ENCODE measurements at places on chromosomes 5 and 9.

GRCh38 chr5:2876183-2876582 lies 124.7 kb upstream of the IRX2 start:
- DNase-seq = no peak

DNA sequence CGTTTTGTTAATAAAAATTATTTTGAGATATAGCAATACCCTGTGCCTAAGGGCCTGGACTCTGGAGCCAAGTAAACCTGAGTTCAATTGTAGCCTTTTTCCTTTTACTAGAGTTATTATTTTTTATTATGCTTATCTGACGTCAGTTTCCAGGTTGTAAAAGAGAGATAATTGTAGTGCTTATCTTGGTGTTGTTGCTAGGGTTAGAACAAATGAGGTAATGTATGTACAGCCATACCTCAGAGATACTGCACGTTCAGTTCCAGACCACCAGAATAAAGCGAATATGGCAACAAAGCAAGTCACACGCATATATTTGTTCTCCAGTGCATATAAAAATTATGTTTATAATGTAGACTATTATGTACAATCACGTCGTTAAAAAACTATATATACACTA lies 215.0 kb downstream of the VPS13A start:
- DNase-seq = no peak

DNA sequence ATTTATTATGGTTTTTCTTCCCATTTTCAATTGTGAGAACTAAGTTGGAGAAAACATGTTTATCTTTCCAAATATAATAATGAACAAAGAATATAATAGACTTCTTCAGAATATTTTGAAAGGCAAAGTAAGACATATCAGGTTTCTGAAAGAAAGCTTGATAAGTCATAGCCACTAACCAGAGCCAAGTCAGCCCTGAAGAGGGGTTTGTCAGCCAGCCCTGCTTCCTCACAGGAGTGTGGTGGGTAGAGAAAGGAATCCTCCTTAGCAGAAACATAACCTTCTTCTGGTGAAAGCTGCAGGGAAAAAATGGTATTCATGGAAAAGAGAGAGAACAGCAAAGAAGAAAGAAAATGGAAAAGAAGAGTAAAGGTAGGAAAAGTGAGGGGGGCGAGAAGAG lies 93.4 kb downstream of the MPDZ start:
- no peak for DNase-seq

- DNase-seq = no peak
These were observed 31.2 kb downstream of the MED10 start for GRCh38 chr5:6347165-6347564.

GRCh38 chr9:138114501-138115245 lies 237.1 kb downstream of the CACNA1B start:
- DNase-seq = no peak

DNA sequence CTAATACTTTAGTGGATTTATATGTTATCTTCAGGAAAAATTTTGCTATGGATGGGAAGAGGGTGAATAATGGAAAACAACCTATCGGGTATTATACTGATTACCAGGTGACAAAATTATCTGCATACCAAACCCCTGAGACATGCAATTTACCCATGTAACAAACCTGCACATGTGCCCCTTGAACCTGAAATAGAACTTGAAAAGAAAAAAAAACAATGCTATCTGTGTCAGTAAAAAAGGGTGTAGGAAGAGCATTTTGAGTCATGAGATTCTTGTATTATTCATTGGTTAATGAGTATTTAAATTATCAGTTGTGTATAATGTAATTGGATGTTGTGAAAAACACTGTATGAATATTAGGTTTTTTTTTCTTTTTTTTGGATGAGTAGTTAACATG lies 75.4 kb downstream of the PRR16 start:
- no peak for DNase-seq

GRCh38 chr9:36045610-36046009 lies 8.9 kb downstream of the RECK start:
- DNase-seq = no peak

DNA sequence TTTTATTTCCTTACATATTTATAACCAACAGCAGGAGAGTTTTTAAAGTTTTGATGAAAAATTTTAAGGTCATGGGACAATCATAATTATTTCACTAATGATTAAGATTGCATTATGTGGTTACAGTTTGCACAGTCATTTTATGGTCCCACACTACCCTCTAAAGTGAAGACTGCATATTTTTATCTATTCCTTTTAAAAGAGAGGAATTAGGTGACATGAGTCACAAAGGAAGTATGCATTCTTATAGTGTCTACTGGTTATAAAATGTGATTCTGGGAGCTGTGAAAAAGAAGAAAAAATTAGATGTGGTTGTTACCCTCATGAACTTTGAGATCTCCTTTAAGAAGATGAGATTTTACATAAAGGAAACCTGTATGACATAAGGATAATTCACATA lies 87.9 kb upstream of the GRIA1 start:
- DNase-seq = no peak

- DNase-seq = no peak
These were observed 285.3 kb downstream of the SLF1 start for GRCh38 chr5:94903726-94904125.

GRCh38 chr5:151179489-151179840 lies 21.9 kb upstream of the ANXA6 start:
- no peak for DNase-seq
